ENCODE measurements at places on chromosomes 6 and 20.

GRCh38 chr6:121335087-121336008 lies 1.1 kb upstream of the TBC1D32 start:
- DNase-seq, result no peak

- no peak for DNase-seq
These were observed 6.6 kb downstream of the ADAM33 start for GRCh38 chr20:3674995-3675900.

- DNase-seq, result no peak
These were observed 31.0 kb upstream of the VEGFA start for GRCh38 chr6:43738877-43739641.

DNA sequence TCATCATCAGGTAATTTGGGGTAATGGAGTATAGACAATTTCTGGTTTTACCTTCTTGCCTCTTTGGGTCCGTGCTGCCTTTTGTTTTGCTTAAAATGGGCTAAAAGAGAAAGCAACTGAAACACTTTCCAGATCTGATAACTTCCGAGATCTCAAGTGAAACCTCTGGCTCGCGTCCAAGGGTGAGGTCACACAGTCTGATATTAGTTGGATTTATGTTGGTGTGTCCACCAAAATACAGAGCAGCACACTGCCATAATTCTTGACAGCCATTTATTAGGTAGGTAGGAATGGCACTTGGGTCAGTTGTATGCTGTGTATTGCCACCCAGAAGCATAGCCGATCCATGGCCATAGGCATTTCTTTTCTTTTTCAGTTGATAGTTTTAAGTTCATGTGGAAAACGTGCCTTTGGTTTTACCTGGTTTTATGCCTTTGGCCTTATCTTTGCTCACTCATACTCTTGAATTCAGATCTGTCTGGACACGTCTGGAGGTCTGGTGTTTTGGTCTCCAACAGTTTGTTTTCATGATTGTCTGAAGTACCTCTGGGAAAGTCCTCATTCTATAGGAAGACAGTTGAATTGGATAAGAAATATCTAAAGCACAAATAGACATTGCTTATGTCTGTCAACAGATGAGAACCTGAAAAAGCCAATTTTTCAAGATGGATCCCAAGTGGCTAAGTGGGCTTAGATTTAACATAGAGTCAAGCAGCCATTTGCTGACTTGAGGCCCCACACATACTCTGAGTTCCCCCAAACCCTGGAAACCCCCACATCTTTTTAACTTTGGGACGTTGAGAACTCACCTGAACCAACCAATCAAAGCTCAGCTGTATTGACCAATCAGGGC lies 320.8 kb downstream of the SOX4 start:
- peak; percentile 83 for DNase-seq

GRCh38 chr6:123745895-123746294 lies 57.8 kb upstream of the NKAIN2 start:
- DNase-seq, result peak; percentile 1
